SW480 (cell line): ENCODE measurements at places on chromosomes 4 and X.

DNA sequence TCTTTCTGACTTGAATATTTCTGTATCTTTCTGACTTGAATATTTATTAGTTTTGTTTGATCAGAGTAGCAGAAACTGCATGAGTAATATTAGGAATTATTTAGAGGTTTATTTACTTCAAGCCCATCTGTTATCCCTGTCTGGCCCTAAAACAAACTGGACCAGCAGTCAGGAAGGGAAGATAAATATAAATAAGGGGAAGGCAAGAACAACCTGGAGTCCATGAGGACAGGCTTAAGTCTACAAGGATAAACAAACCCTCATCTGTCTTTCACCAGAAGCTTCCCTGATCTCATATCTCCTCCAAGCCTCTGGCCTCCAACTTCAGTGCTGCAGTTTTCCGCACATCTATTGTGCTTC, 524.9 kb downstream of the CENPC start:
- no peak for DNase-seq

DNA sequence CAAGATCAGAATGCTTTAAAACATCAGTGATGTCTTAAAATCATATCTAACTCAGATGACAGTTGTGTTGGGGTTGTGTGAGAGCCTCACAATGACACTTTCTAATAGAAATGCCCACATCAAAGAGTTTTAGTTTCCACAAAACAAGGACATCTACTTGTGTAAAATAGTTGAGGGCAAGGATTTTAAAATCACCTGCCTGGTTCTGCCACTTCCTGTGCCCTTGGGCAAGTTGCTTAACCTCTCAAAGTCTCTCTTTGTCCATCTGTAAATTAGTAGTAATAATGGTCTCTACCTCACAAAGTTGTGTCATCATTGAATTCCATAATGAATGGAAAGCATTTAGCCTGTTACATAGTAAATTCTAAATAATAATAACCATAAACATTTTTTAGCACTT, 41.9 kb upstream of the RELL1 start:
- DNase-seq, result peak; percentile 88

- DNase-seq, result no peak
These were observed 12.2 kb downstream of the PLS3 start for GRCh38 chrX:115573185-115573584.

GRCh38 chr4:82561786-82562563, at the start of gene TMEM150C:
TMEM150C (minus strand) TSS chr4:82561988; CDS start chr4:82504657, 57,331 bp downstream.
- DNase-seq, result peak; percentile 42

GRCh38 chrX:110396735-110397134, 38.1 kb downstream of the RTL9 start:
- DNase-seq, result no peak

- DNase-seq, result no peak
These were observed 356.8 kb downstream of the TLL1 start for GRCh38 chr4:166229799-166230198.

DNA sequence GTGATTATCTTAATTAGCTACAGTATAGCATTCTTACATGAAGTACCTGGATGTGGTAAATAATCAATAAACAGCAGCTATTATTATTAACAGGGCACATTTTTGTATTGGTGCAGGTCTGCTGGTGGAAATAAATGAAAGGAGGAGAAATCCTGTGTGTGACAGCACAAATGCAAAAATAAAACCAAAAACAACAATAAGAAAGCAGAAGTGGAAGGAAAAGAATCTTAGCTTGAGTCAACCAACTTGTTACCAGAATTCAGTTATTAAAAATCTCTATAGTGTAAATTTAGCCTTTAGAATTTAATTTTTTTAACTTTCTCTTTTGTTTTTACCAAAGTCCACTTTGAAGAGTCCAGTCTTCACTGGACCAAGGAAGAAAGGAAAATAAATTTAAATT, 63.1 kb upstream of the LSM6 start:
- DNase-seq, result no peak

GRCh38 chr4:52038103-52038912, at the start of gene SGCB:
SGCB (minus strand) TSS chr4:52038299; CDS start chr4:52038259, 40 bp downstream.
- DNase-seq, result peak; percentile 27

- DNase-seq, result no peak
These were observed 10.3 kb downstream of the STAP1 start for GRCh38 chr4:67568820-67569219.

DNA sequence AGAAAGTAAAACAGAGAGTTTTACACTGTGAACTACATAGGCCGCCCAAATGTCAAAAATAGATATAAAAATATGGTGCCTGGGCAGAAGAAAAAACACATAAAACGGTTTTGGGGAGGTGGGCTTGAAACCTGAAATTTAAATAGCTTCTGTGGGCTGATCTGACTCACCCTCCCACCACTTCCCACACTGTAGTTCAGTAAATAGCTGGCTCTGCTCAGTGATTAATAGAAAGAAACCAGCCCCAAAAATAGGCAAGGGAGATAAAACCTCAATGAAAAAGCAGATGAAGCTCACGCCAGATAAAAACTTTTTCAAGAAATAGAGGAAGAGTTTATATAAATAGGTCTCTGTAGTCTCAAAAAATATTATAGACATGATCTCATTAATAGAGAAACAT, 13.2 kb upstream of the COX7B2 start:
- DNase-seq, result no peak

DNA sequence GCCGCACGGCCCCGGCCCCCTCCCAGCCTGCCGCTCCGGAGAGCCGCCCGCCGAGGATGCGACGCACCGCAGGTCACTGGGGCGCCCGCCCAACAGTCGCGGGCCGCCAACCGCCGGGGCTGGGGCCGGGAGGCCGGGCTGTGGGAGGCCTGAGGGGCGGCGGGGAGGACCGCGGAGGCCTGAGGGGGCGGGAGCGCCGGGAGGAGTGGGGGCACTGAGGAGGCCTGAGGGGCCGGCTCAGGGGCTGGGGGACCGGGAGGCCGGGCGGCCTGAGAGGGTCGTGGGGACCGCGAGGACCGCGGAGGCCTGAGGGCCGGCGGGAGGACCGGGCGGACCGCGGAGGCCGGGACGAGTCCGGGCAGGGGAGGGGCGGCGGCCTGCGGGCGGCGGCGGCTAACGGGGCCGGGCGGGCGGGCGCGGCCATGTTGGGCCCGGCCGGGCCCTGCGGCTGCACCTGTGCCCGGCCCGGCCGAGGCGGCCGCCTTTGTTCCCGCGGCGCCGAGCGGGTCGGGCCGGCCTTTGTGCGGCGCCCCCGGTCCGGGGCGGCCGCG, 353 bp downstream of the NSD2 start:
- peak; percentile 31 for DNase-seq

DNA sequence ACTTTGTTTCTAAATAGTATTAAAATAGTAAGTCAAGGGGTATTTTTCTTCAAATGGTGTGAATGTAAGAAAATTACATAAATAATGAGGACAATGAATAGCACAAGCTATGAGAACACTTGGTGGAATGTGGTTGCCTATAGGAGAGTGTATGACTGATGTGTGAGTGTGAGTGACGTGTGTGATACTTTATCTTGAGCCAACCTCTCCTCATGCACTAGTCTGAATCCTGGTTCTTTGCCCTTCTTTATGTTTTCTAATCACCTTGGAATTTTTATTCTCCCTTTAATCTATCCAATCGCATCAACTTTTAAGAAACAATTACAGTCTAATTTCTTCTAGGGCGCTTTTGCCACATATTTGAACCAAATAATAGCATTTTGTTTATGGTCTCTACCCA, 98.2 kb downstream of the YIPF7 start:
- no peak for DNase-seq

DNA sequence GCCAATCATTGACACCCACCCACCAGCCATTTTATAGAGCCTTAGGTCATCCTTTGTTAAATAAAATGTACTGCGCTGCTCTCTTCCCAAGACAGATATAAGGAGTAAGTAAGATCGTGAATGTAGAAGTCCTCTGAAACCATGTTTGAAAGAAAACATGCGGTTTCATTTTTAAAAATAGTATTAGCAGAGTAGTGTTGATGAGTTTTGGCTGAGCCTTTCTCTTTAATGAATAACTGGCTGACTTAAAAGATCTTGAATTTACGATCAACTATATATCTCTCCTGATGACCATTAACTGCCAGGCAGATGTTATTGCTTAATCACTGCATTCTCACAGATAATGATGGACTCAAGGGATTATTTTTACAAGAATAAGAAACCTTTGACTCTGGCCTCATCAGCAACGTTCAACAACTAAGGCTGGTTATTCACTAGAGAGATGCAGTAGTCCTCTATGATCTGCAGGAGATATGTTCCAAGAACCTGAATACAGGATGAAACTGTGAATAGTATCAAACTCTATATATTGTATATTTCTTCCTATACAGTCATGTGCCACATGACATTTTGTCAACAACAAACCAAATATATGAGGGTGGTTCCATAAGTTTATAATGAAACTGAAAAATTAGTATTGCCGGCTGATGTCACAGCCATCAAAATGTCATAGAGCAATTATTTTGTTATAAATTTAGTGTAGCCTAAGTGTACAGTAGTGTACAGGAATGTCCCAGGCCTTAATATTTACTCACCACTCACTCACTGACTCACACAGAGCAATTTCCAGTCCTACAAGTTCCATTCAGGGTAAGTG, 80.8 kb downstream of the FAM13A start:
- DNase-seq, result no peak

GRCh38 chrX:16712548-16713155, at the start of gene CTPS2:
CTPS2 (minus strand) TSS chrX:16712669; CDS start chrX:16702902, 9,767 bp downstream.
- DNase-seq, result peak; percentile 67

GRCh38 chr4:122100508-122100907, 51.6 kb upstream of the BLTP1 start:
- no peak for DNase-seq

DNA sequence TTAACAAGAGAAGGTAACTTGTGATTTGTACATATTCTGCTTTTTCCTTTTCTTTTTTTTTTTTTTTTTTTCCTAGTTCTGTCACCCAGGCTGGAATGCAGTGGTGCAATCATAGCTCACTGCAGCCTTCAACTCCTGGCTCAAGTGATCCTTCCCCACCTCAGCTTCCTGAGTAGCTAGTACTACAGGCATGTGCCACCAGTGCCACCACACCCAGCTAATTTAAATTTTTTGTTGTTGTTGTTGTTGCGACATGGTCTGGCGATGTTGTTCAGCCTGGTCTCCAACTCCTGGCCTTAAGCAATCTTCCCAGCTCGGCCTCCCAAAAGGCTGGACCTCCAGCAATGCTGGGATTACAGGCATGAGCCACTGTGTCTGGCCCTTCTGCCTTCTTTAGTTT, 1.5 kb upstream of the TACR3 start:
- DNase-seq, result no peak

GRCh38 chr4:163673848-163674697, 179.6 kb downstream of the TMA16 start:
- no peak for DNase-seq

DNA sequence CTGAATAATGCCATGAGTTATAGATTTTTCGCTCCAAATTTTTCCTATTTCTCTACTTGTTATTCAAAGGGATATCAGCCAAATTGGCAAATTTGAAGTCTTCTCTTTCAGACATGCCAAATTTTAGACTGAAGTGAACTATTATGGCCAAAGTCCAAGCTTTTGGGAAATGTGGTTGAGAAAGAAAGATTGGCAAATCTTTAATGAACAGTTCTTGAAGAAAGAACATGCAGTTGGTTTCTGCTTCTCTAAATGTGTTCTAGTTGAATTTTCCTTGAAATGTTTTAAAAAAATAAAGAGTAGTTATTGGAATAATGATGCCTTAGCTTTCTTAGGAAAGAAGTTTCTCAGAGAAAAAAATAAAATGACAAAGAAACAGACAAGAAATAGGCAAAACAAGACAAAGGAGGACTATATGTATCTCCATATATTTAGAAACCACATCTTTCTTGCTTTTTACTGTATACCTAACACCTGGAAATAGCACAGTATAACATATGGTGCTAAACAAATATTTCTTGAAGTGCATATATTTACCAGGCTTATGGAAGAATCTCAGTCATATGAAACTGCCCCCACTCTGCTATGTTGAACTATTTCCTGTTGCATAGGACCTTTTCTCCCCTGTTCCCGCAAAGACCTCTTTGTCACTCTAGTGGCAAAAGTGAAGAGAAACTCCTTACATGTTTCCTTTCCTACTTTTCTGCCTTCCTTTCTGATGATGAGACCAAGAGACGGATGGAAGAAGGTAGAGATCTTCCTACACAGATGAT, 250.0 kb downstream of the ARHGAP24 start:
- no peak for DNase-seq

DNA sequence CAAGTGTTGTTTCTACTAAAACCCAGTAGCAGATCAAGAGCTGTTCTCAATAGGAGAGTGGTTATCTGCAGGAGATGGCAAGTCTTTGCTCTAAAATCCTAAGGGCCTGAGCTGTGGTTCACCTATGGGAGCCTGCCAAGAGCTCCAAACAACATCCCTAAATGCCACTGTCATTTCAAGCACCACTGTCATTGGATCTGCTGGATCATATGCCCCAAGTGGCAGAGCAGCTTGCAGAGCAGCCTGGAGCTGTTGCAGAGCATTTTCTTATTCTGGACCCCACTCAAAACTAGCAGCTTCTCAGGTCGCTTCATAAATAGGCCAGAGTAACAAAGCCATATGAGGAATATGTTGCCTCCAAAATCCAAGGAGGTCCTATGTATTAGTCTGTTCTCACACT, 59.6 kb downstream of the KANTR start:
- DNase-seq, result no peak

- no peak for DNase-seq
These were observed 114.6 kb downstream of the ARHGAP10 start for GRCh38 chr4:147846318-147847155.

DNA sequence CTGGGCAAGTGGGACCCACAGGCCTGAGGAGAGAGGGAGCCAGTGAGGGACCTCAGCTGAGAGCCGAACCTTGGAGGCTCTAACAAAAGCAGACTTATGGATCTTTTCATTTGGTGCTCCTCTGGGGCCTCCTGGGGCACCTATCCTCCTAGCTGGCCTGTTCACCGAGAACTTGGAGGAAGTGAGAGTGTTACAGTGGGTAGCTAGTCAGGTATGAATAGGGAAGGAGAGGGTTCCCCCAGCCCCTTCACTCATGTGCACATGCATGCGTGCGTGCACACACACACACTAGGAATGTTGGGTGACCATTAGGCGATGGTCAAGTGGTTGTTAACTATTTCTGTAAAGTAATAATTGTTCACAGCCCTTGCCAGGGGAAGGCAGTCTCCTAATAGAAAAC, 18.6 kb upstream of the TMEM185A start:
- no peak for DNase-seq

DNA sequence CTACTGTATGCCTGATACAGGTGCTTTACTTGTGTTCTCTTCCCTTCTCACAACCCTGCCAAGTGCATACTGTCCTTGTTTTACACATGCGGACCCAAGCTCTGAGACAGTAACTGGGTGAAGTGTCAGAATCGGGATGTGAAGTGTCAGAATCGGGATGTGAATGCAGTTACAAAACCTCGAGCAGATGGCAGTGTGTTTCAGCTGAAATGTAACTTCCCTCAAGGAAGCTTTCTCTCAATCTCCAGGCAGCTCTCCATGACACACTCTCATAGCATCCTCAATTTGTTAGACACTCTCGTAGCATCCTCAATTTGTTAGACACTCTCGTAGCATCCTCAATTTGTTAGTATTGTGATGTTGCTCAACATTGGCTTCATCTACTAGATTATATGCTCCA, 1.1 kb upstream of the HPSE start:
- DNase-seq, result no peak

- peak; percentile 18 for DNase-seq
These were observed 11.3 kb upstream of the ANOS1 start for GRCh38 chrX:8743126-8743732.
